Fibroblast of skin of scalp (primary cell): ENCODE measurements at places on chromosomes 16 and 17.

GRCh38 chr16:4358831-4359561, 7.9 kb upstream of the PAM16 start:
- DNase-seq = peak; percentile 46

- DNase-seq = no peak
Observed at GRCh38 chr16:23842137-23842600, 6.4 kb downstream of the PRKCB start.

GRCh38 chr16:10675861-10676260, 18.9 kb downstream of the TEKT5 start:
- no peak for DNase-seq

GRCh38 chr17:46010597-46011186, 11.6 kb downstream of the STH start:
- no peak for DNase-seq

DNA sequence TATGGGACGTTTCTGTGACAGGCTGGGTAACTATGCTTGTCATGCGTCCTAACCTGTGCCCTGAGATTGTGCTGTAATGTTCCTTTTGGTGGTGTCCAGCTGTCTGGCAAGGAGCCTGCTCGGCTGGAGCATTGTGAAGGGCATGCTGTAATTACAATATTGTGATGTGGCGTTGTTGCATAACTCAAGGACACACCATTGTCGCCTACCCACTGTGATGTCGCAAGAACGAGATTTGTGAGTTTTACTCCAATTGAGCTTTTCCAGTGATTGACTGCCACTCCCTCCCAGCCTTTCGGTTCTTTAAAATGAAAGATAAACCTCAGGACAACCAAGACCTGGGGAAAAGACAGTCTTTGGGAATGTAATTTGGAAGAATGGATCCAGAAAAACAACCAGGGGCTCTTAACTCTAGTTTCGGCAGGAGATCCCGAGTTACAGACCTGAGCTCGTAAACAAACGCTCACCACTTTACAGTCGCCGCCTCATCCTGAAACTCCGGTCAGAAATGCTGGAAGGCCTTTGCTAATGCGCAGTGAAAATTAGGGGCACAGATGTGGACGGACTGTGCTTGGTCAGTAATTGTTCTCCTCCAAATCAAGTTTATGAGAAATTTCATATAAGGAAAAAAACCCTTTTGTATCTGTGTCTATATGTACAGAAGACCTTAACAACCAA, 1.3 kb downstream of the ZNF750 start:
- DNase-seq = peak; percentile 14
